Activated CD8-positive, alpha-beta T cell treated with anti-CD3 and anti-CD28 coated beads for 36 hours (primary cell): ENCODE measurements at places on chromosomes 7 and 10. TPM values are rescaled to one million over a fixed set of nuclear protein-coding genes. Genes with fewer than 3 reads are reported as not detected.

The LIPF gene
- total RNA-seq: not detected

DNA sequence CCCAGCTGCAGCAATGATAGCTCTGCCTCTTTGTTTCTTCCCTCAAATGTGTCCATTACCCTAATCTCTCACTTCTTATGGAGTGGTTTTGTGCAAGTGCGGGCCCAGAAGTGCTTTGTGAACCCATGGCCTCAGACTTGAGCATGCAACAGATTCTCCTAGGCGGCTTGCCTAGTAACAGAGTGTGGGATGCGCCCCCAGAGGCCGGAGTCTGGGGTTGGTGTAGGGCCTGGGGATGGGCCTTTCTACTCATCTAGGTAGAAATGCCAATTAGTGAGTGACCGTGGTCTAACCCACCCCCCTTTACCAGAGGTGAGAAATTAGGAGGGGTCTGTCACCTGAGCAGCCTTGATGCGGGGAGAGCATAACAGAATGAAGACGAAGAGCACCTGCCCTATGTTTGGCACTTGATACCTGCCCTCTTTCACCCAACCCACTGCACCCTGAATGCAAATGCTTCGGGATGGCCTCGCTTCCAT lies 7.0 kb upstream of the IGFBP1 start:
- DNase-seq: no peak

The SRRM3 gene
- total RNA-seq: not detected

DNA sequence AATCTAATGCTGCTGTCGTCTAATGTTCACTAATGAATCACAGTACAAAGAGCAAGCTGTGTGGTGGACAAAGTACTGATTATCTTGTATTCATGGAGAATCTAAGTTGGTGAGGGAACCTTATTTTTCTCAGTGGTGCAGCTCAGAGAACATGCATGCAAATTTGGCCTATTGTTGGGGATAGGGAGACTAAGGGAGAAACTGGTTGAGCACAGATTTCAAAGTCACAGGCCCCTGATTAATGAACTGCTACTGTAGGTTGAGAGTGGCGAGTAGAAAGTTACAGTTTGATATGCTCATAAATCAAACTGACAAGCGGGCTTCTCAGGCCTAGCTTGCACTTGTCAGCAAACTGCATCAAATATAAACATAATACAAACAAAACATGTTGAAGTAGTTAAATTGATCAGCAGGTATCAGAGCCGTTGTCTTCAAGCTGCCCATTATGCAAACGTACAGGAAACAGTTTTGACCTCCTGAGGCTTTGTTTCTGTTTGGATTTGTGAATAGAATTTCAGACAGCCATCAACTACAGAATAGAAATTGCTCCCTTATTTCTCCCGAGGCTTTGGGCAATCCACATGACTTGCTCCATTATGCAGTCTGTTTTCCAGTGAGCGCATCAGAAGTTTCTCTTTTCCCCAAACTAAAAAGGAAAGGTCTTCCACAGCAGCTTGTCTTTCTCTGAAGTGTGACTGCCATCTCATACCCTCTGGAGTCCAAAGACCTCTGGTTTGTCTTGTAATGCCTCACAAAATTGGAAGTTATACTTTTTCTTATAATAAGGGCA lies 215.8 kb downstream of the FOXP2 start:
- no peak for DNase-seq

The ADIRF gene
- total RNA-seq: not detected
